ENCODE measurements at places on chromosomes 6 and 20.
A peak's percentile ranks its signal among the peaks of the same experiment; 100 is the strongest.

- DNase-seq: peak; percentile 6
Observed at GRCh38 chr6:91713911-91714310, 1127.0 kb upstream of the MAP3K7 start.

DNA sequence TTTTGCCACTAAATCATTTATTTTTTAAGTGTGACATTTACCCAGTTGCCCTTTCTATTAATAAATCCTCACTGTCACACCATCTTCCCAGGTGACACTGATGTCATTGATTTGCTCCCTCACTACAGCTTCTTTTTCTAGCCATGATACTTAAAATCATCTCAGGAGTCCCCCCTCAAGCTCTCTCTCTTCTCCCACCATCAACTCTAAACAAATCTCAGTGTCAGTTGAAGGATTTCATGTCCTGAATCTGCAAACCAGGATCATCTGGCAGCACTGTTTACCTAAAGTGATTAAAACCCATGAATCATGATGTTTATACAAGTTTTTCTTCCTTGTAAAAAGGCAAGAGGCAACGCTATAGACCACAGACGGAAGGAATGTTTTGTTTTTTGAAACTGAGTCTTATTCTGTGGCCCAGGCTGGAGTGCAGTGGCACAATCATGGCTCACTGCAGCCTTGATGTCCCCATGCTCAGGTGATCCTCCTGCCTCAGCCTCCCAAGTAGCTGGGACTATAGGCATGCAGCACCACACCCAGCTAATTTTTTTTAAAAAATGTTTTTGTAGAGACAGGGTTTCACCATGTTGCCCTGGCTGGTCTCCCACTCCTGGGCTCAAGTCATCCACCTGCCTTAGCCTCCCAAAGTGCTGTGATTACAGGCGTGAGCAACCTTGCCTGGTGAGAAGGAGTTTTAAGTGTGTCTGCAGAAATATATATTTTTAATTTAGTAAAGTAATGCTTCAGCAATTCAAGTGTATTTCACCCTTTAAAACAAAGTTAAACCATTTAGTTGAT lies 30.1 kb upstream of the SH3BGRL2 start:
- DNase-seq: no peak

DNA sequence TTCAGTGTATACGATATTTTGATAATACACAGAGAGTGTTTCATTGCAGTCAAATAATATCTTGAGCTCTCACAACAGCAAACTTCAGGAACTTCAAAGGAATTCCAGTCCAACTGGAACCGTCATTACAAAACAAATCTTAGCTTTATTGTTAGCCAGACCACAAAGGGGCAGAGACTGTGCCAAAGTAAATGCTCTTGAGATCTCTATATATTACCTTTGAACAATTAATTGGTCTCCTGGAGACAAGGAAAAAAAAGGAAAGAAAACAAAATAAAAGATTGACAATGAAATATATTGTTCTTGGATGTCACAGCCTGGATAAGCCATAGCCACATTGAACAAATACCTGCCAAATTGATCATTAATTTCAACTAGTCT lies 70.0 kb downstream of the FOXC1 start:
- no peak for DNase-seq

DNA sequence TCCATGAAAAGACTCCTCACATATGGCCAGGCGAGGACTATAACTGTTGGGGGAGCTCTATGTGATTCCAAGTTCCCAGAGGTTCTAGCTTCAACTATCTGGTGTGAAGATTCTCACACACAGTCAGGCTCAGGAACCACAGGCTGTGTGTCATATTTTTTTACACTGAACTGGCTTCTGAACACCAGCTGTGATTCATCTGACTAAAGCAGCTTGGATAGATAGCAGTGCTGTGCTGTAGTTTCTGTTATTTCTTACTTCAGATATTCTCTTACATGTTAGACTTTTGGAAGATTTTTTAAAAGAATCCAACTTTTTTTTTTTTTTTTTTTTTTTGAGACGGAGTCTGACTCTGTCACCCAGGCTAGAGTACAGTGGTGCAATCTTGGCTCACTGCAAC lies 140.7 kb upstream of the MCHR2 start:
- DNase-seq: no peak

GRCh38 chr20:2101057-2101864 lies at the start of gene STK35:
Gene STK35 (plus strand): TSS chr20:2101827. CDS start chr20:2101882, 55 bp downstream.
- no peak for DNase-seq

DNA sequence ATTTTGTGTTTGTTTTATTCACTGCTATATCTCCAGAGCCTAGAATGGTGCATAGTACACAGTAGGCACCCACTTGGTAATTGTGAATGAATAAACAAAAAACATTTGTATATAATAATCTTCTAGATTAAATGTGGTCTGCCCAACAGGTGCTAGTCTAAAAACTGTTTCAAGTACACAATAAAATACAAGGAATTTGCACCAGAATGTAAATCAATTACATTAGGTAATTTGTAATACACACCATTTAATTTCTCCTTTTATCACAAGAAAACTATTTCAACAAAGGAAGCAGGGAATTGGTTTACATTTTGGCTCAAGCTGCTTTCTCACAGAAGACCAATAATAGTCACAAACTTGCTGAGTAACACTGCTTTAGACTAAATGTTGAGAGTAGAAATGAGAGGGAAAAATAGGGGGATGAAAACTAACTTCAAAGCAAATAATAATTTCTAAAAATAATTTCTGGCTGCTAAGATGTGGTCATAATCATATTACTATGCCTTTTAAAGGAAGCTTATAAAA lies 22.1 kb downstream of the RUNX2 start:
- DNase-seq: no peak

- DNase-seq: no peak
Observed at GRCh38 chr20:32513031-32513866, 71.9 kb downstream of the NOL4L start.

DNA sequence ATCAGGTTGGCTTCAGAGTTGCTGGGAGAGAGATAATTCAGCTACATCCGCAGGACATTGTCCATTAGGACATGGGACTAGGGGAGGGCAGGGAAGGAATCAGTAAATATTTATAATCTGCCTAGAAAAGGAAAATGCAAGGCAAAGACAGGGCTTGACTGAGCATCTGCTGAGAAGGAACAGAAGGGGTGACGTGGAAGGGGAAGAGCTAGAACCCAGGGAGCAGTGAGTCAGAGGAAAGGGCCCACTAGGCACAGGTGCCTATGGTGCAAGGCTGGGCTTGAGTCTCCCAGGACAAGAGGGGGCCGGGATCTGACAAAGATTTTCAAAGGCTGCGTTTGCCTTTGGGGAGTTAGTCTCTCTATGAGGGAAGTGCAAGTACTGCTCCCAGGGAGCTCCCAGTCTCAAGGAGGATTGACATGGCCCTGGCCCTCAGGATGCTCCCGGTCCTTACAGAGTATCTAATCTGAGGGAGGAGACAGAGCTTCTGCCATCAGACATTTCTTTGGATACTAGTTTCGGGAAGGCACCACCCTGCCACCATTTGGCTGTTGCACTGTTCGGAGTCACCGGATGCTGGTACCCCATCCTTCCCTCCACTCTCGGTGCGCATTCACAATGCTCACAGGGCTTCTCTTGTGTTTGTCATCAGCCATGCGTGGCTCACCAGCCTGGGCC lies 21.9 kb downstream of the VEGFA start:
- no peak for DNase-seq

GRCh38 chr6:106316375-106316766 lies 9.2 kb downstream of the ATG5 start:
- DNase-seq: no peak

DNA sequence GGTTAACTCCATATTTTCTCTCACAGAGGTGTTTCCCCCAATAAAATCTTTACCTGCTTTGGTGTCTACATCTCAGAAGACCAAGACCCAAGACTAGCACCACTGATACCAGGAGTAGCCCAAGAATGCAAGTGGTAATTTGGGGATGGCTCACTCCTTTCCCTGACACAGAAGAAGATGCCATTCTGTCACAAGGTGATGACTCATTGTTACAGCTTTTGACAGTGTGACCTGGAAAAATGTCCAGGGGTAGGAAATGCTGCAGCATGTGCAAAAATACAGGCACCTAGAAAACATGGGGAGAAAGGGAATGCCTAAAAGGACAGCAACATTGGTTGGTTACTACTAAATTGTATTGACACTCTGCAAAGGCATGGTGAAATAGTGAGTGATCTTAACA lies 254.0 kb upstream of the GJE1 start:
- no peak for DNase-seq

GRCh38 chr6:53294611-53295010 lies 54.1 kb downstream of the ELOVL5 start:
- no peak for DNase-seq

DNA sequence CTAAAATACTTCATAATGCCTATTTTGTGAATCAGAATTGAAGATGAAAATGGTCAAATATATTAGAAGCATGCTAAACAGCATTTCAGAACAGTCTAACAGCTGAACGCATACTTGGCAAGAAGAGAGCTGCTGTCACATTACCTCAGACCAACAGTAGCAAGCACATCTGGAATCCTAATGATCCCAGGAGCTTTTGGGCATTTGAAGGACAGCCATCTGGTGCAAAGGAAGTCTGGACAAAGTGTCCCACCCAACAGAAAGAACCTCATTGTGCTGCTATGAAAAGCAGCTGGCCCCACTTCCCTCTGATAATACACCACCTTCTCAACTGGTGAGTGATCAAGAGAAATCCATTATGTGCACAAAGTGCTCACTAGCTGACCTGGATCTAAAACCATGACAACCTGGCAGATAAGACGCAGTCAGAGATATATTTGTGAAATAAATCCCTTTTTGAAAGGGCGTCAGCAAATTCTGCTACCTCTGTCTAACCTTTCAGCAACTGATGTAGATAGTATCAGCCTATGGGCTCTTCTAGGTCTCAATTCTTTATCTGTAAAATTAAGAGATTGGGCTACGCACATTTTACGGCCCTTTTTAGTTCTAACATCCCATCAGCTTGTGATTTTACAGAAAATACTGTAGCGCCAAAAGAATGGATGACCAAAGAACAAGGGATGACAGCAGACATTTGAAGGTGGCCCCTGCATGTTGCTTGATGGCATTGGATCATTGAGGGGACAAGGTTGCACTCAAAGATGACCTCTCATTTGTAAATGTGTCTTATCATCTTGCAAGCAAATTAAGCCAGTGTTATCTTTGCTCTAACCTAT lies 78.7 kb downstream of the SGK1 start:
- DNase-seq: no peak

GRCh38 chr20:48684501-48685041 lies 143.2 kb downstream of the PREX1 start:
- no peak for DNase-seq

DNA sequence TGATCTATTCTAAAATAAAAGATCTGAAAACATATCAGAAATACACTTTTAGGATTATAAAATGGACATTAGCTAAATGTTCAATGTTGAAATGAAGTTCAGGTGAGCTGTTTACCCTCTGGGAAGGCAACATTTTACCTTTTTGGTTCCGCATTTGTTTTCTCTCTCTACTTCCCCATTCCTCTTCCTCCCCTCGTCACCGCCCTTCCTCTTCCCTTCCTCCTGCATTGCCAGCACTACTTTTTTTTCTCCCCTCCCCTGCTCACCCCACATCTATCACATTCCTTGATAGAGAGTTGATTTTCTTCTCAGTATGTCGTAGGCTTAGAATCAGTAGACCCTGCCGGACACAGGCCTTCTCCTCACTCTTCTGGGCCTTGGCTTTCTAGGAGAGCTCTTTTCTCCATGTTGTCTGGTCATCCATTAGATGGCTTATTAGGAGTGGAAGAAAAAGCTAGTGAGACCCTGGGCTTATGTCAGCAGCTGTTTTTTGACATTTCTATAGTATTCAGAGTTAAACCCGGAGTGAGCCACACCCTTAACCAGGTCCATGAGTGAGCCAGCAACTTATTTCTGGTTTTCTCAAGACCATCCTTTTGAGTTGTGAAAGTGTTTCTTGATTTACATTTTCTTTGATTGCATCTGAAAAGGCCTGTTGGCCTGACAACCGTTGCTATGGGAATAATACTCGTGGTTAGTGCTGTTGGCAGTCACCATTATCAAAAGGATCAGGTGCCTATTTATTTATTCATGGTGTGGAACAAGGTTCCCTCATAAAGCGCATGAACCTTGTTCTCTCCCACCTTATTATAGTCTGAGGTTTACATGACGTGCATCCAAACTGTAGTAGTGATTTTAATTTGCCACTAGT lies 90.9 kb downstream of the DTD1 start:
- DNase-seq: peak; percentile 71

DNA sequence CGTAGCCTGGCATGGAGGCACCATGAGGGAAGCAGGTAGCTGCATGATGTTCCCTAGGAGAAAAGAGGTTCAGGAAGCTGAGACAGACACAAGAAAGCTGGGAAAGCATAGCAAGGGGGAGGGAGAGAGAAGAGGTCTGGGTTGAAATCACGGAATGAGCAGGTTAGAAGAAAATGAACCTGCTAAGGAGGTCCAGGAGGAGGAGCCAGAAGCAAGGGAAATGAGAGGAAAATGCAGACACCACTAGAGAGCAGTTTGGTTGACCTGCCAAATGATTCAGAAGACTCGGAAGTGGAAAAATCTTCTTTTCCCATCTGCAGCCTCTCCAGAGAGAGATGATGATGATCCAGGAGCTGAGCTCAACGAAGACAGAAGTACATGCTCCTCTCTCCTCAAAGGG lies 70.9 kb downstream of the VIP start:
- DNase-seq: peak; percentile 67

GRCh38 chr6:143549949-143550268 lies 38.4 kb upstream of the FUCA2 start:
- DNase-seq: no peak

DNA sequence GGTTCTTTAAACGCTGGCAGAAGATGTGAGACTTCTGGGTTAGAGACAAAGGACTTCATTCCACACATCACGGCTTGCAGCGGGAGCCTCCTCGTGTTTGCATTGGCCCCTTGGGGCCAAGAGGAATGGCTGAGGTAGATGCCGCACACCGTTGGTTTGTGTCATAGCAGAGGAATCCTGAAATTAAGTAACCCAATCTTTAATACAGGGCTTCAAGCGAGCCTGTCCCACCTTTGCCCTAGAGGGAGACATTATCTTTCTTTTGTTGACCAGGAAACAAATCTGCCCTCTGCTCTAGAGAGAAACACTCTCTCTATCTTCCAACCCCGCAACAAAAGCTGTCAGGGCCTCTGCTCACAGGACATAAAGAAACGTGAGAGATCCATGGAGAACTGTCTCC lies 277.5 kb upstream of the ZFP64 start:
- peak; percentile 6 for DNase-seq

- peak; percentile 71 for DNase-seq
Observed at GRCh38 chr6:1312473-1313367, 822 bp downstream of the FOXQ1 start.

- no peak for DNase-seq
Observed at GRCh38 chr20:51500936-51501335, 41.6 kb downstream of the NFATC2 start.

GRCh38 chr20:41183831-41184230 lies 46.5 kb downstream of the PLCG1 start:
- no peak for DNase-seq

GRCh38 chr20:15818651-15819071 lies 754.6 kb downstream of the KIF16B start:
- no peak for DNase-seq

- peak; percentile 61 for DNase-seq
Observed at GRCh38 chr6:161947371-161947770, 673.5 kb upstream of the AGPAT4 start.

GRCh38 chr6:151257985-151258445 lies 18.2 kb downstream of the AKAP12 start:
- DNase-seq: no peak

- DNase-seq: no peak
Observed at GRCh38 chr6:36505744-36506534, 41.3 kb downstream of the STK38 start.

GRCh38 chr20:62887860-62888239 lies 26.2 kb upstream of the TCFL5 start:
- DNase-seq: no peak
